ENCODE measurements at places on chromosomes 13 and 19.

GRCh38 chr13:32214071-32214470, 101.1 kb downstream of the ZAR1L start:
- no peak for DNase-seq

DNA sequence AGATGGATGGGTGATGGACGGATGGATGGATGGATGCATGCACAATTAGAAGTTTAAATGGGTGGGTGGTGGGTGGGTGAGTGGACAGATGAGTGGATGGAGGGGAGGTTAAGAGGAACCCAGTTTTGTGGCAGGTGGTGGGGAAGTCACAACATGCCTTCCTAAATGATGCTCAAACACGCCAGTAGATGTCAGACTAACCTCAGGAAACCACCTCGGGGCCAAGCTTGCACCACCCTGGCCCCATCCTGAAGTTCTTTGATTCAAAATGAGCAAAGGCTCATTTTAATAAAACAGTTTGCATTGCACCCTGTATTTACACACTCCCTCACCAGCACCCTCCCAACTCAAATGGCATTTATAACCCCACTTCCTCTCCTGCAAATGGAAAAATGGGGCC, 91.4 kb upstream of the CACNA1A start:
- peak; percentile 9 for DNase-seq

DNA sequence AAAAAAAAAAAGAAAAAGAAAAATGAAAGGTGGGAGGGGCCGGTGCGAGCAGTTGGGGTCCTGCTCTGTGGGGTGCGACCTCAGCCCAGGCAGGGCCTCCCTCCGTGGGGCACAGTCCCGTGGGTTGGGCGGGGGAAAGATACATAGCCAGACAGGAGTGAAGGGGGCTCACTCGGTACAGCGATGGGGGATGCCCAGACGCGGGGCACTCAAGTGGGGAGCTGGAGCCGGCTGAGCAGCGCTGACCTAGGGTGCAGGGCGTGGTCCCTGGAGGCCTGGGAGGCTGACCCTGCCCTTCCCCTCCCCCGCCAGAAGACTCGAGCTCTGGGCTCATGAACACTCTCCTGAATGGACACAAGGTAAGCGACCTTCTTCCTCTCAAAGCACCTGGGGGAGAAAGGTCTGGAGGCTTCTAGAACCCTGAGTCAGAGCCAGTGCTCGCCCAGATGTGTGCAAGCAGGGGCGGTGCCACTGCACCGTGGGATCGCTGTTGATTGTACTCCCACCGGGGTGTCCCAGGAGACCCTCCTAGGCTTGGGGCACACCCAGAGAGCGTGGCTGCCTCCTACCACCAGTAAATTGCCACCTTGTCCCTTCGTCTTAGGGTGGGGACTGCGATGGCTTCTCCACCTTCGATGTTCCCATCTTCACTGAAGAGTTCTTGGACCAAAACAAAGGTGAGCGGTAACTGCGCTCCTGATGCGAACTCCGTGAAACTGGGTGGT, 3.4 kb downstream of the HMG20B start:
- DNase-seq = no peak

DNA sequence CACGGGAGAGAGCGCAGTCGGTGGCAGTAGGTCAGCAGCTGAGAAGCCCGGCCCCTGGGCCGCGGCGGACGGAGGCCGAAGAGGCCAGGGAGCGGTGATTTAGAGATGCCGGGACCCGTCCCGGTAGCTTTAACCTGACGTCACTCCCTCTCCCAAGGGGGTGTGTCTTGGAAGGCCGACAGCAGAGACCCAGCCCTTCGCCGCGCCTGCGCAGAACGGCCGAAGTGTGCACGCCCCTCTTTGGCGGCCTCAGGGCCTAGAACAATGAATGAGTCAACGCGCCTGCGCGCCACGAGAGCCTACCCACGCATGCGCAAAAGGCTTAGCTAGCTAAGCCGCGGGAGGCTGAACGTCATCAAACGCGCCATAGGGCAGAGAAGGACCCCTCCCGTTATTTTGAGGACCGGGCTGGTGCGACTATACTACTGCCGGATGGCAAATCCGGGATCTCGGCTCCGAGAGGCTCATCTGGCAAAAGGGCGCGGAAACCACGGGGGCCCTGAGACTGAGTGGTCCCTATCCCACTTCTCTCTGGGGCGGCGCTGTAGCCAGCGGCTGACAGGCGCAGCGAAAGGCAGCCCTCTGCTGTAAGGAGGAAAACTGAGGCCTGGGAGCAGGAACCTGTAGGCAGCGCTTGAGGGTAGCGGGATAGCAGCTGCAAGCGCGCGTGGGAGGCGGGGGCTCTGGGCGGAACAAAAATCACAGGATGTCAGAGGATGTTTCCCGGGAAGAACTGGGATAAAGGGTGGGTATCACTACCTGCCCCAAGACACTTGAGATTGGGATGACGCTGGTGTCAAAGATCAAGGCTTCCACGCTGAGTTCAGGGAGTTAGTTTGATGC, at the start of the genes IRGQ and ZNF576:
Gene IRGQ, minus strand, starts transcription at position 136 of the 843 bp plus-strand sequence. CDS start 796 bp downstream, outside the sequence.
Gene ZNF576, plus strand, starts transcription at position 597 of the 843 bp plus-strand sequence. CDS start 514 bp downstream, outside the sequence.
- peak; percentile 100 for DNase-seq

DNA sequence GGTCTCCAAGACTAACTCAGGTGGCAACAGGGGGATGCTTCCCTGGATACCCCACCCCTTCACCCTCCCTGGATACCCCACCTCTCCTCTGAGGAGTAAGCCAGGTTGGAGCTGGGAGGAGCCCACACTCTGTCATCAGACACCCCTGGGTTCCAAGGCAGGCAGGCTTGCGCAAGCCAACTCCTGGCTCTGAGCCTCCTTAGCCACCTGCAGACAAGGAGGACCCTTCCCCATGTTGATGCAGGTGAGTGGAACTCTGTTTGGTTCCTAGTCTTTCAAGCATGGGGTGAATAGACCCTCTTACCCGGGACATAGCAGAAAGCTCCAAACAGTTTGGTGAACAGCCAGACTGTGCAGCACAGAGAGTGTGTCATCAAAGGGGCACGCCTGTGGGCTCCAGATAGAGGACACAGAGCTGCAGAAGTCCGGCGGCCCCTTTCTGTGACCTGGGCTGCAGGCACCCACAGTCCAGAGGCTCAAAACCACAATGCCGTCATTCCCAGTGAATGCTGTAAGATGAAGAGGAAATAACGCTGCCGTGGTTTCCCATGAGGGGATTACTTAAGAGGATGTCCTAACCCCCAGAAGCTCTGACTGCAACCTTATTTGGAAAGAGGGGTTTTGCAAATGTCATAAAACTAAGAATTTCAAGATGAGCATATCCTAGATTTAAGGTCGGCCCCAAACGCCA, 12.1 kb upstream of the HAS1 start:
- DNase-seq = no peak

GRCh38 chr19:32687681-32688080, 3.9 kb upstream of the NUDT19 start:
- DNase-seq = no peak

- no peak for DNase-seq
These were observed 196.6 kb upstream of the GPR12 start for GRCh38 chr13:26957182-26957581.

Data from stimulated activated CD8-positive, alpha-beta memory T cell treated with anti-CD3 and anti-CD28 coated beads, Interleukin-4, amount 100 ng/mL, for 1 hour (primary cell).